ENCODE measurements at places on chromosomes 7 and 10.

DNA sequence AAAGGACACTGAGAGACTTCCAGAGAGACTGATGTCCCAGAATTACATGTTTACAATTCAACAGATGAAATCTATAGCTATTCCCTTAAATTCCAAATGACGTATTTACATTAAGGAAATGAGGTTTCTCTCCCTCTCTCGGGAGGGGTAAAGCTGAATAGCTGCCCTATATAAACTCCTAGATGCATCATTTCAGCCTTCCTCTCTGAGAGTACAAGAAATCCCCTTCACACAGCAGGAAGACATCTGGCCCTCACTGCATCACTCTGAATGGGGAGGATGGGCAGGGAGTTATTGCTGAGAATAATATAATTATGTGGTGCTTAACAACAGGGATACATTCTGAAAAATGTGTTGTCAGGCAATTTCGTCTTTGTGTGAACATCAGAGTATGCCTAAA is 11.0 kb downstream of the POT1 start:
- DNase-seq, result no peak

GRCh38 chr7:21160401-21160800 is 267.5 kb upstream of the SP4 start:
- DNase-seq, result no peak

- no peak for DNase-seq
Measured at GRCh38 chr7:103048833-103049232, 25.8 kb downstream of the FBXL13 start.

GRCh38 chr7:50304129-50304910 is at the start of gene IKZF1:
TSS of gene IKZF1 (plus strand) at chr7:50304716. CDS start at chr7:50319062, 14,346 bp downstream.
- no peak for DNase-seq

DNA sequence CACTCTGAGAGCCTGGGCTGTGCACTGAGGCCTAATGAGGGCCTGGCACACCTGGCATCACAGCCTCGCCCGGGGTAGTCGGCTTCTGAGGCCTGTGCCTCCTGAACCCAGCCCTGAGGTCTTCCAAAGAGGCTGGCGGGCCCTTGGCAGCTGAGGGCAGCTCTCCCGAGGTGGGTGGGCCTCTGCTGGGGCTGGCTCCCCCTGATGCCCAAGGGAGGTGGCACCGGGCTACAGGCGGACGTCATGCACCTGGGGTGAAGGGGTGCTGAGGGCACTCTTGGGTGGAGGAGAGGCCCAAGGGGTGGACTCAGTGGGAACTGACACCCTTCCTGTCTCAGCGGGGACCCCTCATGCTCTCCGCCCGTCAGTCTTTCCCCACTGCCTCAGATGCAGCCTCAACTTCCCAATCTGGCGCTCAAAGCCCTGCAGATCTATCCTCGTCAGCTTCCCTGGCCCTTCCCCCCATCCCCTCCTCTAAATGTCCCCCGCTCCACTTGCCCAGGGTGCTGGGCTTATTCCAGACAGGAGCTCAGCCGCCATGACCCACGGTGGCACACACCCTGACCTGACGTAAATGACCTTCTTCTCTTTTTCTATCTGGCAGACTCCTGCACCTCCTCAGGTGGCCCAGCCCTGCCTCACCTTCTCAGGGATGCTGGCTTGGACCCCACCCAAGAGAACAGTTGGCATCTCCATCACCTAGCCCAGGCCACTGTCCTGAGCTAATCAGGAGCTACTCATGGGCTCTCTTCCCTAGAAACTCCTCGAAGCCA is 38.2 kb downstream of the MYL10 start:
- DNase-seq, result no peak

DNA sequence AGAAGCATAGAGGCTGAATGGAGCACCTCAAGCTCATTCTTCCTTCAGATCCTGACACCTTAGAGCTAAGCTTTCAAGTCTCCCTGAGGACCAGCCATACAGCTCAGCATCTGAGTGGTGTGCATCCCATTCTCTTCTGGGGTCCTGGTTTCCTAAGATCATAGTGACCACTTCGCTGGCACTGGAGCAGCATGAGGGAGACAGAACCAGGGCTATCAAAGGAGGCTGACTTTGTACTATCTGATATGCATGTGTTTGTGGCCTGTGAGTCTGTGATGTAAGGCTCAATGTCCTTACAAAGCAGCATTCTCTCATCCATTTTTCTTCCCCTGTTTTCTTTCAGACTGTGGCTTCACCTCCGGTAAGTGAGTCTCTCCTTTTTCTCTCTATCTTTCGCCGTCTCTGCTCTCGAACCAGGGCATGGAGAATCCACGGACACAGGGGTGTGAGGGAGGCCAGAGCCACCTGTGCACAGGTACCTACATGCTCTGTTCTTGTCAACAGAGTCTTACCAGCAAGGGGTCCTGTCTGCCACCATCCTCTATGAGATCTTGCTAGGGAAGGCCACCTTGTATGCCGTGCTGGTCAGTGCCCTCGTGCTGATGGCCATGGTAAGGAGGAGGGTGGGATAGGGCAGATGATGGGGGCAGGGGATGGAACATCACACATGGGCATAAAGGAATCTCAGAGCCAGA is 31.0 kb downstream of the PRSS2 start:
- no peak for DNase-seq

GRCh38 chr10:34644224-34644623 is 170.9 kb downstream of the PARD3 start:
- DNase-seq, result no peak

DNA sequence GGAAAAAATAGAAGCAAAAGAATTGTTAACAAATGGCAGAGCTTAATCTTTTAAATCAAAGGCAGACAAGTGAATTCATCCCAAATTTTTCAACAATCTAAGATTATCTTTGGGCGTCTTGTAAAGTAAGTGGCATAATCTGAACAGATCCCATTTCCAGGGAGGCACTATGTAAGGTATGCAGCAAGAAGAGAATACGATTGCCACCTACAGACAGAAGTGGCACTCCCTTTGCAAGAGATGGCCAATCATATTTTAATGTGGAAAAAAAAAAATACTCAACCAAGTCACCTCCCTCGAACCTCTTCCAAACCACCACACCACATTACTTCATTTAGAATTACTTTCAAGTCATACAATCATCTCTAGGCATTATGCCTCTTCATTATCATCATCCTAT is 4.0 kb downstream of the GFRA1 start:
- no peak for DNase-seq

DNA sequence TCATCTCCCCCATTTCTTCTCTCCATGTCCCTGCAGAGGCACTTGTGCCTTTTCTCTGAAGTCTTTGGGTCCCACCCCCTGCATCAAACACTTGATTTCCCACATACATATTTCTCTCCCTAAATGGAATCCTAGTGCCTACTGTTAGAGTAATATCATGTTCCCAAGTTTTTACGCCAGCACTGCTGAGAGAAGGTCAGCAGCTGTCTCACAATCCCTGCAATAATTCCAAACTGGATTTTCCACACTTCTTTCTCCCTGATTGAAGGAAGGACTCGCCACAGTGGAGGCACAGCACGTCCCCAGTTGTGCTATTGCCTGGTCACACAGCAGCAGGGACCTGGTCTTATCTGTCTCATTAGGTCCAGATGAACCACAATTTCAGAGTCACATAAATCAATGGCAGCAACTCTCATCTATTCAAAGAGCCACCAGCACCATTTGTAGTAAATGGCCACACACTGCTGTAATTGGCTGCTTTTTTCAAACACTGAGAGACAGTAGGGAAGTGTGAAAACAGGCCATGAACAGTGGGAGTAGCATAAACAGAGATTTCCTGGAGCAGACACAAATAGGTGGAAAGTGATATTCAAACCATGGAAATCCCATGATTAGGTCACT is 605.5 kb downstream of the XPNPEP1 start:
- no peak for DNase-seq

DNA sequence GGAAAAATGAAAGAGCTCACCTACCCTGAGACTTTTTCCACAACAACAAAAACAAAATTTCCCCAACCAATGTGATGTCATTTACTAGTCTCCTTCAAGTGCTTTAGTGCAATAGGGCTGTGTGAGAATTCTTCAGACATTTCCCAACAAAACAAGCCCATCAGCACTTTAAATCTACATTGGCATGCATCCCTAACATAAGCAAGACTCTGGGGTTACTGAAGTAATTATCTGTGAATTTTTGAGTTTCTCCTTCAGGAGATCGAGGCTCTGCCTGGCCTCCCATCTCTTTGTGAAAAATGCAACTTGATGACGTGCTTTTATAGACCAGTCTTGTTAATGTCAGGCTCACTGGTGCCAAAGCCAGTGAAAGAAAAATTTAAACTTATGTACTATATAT is 255.6 kb downstream of the GFRA1 start:
- no peak for DNase-seq

DNA sequence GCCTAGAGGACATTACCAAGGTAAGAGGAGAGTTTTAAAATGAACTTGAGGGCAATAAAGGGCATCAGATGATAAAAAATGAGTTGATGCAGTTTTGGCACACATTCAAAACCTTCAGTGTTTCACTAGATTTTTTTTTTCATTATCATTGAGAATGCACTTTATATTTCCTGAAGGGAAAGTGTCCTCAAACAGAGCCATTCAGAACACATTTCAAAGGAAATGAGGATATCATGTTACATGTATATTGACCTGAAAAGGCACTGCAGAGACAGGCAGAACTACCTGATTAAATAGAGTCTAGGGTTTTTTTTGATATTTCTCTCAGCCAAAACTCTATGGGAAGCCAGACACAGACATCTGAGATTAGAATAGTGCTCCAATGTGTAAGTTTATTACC is 454.0 kb downstream of the NEBL start:
- DNase-seq, result no peak

- DNase-seq, result no peak
Measured at GRCh38 chr10:132185601-132186487, 904 bp upstream of the DPYSL4 start.

GRCh38 chr10:9645404-9645803 is 1372.3 kb upstream of the CELF2 start:
- DNase-seq, result no peak

GRCh38 chr10:62851442-62851841 is 35.3 kb upstream of the EGR2 start:
- DNase-seq, result no peak

DNA sequence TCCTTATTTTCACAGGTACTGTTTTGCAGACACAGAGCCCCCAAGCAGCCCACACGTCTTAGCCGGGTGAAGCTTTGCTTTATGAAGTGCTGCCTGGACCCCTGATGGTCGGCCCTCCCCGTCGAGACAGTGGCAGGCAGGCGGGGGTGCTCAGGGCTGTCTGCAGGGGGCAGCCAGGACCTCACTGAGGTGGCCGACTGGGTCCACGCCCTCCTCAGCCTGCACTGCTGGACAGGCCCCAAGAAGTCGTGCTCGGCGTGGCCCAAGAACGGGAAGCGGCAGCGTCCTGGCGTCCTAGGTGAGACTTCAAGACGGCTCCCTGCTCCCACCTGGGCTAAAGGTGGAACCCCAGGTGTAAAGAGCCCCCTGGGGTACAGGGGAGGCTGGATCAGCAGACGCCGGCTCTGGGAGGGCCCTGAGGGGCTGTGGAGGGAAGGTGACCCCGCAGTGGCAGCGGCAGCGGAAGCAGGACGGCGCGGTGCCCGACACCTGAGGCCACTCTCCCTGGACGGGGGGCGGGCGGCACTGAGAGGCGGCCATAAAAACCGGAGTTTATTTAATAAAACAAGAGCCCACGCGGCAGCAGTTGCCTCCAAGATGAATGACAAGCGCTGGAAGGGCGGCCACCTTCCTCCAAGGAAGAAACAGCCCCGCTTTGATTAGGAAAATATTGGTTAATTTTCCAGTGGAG is 179.4 kb downstream of the ELFN1 start:
- DNase-seq, result no peak

DNA sequence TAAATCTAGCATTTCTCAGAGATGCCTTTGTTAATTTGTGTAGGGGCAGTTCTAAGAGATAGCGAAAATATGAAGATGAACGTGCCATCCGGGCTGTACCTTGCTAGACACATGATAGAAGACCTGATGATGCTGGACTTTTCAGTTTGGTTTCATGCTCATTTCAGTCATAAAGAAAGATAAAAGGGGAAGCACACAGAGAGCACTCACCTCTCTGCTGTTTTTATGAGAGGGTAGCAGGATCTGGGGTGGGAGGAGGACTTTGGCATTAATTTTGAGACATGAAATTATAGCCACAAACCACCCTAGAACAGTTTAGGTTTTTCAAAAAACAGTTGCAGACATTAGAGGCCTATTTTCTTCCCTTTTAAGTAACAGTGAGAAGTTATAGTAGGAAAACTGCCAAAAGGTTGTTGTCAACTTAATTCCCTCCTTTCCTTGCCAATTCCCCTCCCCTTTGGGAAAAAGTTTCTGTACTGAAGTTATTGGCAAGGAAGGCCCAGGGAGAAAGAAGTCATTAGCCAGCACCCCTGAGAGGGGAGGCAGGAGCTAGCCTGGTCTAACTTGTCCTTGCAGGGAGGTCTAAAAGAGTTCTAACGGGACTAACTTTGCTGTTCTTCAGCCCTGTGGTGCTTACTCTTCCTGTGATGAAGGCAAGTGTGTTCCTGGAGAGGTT is 2.6 kb downstream of the ST7 start:
- DNase-seq, result no peak

DNA sequence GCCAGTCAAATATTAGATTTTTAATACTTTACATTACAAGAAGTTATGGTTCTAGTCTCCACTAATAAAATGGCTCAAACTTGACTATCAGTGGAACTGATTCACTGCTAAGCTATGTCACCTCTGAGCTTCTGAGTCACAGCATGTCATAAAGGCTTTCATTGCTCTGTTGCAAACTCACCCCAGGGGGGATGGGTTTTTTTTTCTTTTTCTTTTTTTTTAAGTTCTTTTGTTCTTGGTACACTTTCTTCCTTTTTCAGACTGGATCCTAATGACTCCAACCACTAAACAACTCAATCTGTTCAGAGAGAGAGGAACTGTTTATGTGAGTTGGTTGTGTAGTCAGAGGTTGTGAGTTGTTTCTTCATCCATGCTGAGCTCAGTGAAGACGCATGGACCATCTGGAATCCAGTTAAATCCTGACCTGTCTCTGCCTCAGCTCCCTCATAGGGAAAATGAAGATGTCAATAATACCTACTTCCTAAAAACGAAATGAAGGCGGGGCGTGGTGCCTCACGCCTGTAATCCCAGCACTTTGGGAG is 11.0 kb downstream of the MYOF start:
- DNase-seq, result no peak

DNA sequence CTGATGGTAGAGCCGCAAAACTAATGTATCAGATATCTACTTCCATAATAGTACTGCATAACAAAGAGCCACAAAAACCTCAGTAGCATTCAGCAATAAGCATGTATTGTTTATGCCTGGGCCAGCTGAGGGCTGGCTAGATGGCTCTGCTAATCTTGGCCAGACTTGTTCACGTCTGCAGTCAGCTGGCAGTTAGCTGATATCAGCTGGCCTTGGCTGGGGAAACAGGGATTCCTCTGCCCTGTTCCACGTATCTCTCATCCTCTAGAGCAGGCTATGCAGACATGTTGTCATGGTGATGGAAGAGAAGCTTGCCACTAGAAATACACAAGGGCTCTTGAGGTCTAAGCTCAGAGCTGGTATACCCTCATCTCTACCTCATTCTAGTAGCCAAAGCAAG is 62.9 kb downstream of the GRM8 start:
- DNase-seq, result no peak

- no peak for DNase-seq
Measured at GRCh38 chr7:120588416-120588815, 269.5 kb downstream of the TSPAN12 start.

Data from activated CD8-positive, alpha-beta memory T cell treated with anti-CD3 and anti-CD28 coated beads for 1 hour (primary cell).